Colonic mucosa (tissue), 4 donors: ENCODE measurements at places on chromosomes 5 and 9. TPM values are rescaled to one million over a fixed set of nuclear protein-coding genes. Genes with fewer than 3 reads are reported as not detected.

GRCh38 chr5:65262649-65263059, 219.1 kb downstream of the ADAMTS6 start:
- DNase-seq = no peak

DNA sequence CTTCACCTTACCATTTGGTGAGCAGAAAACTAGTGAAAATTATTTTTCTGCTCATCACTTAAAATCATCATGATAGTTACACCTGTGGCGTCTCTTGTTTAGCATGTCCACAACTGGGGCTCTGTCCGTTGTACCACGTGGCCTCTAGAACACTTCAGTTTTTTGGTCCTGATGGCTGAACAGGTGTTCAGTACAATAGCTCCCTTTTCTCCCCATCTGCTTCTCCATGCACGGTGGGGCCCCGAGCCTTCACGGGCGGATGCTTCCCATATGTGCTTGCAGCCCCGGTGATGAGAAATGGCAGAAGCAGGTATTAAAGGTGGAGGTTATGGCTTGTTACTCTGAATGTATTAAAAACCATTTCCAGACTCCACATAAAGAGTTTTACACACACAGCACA, 304.1 kb downstream of the CWC27 start:
- DNase-seq = no peak

Gene RLN2
- total RNA-seq = 0.74 TPM

GRCh38 chr5:122492675-122493074, 180.6 kb downstream of the SNCAIP start:
- DNase-seq = no peak

- no peak for DNase-seq
Observed at GRCh38 chr9:126049088-126049487, 277.5 kb upstream of the MVB12B start.

Gene CDX1
- 299 TPM for total RNA-seq

DNA sequence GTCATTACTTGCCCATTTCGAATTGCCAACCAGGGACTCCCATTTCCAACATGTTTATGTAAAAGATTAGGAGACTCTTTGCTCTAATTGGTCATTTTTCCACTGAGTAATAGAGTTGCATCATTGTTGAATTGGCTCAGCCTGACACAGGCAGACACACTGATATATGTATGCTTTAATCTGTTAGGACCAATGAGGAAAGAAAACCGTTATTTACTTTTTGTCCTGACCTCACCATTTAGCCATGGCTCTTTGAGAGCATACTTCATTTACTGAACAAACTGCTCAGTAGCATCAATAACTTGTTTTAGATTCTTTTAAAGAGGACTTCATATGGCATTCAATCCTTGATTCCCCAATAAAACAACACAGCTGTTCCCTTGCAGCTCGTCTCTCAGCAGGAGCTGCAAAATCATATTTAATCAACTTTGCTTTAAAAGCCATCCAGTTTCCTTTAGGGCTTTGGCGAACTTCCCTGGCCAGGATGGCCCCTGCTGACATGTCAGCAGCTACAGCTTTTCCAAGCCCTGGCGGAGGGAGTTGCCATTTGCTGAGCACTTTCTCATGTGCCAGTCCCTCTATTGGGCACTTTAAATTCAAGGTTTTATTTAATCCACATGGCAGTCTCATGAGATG, 251.5 kb upstream of the TNC start:
- DNase-seq = no peak

Gene PCDHGB7
- 3.3 TPM for total RNA-seq

Gene PDZD2
- 1.8 TPM for total RNA-seq

Gene PHYHD1
- total RNA-seq = 6.6 TPM

- no peak for DNase-seq
Observed at GRCh38 chr5:14806456-14806855, 65.1 kb downstream of the ANKH start.

GRCh38 chr5:167565189-167565954, 726.1 kb upstream of the WWC1 start:
- no peak for DNase-seq

GRCh38 chr9:38048316-38048969, 20.6 kb downstream of the SHB start:
- no peak for DNase-seq

- no peak for DNase-seq
Observed at GRCh38 chr5:33073881-33074327, 362.8 kb downstream of the NPR3 start.

- DNase-seq = no peak
Observed at GRCh38 chr9:19223724-19224123, 6.8 kb upstream of the DENND4C start.
